Posterior vena cava (tissue), 2 donors: ENCODE measurements at places on chromosomes 5 and 9. TPM values are rescaled to one million over a fixed set of nuclear protein-coding genes. Genes with fewer than 3 reads are reported as not detected.

ADCY2 gene
- total RNA-seq = 15.1 TPM

GFI1B gene
- not detected for total RNA-seq

- DNase-seq = no peak
Observed at GRCh38 chr5:23235246-23235645, 272.2 kb upstream of the PRDM9 start.

- no peak for DNase-seq
Observed at GRCh38 chr5:152356506-152356905, 48.6 kb downstream of the NMUR2 start.

DNA sequence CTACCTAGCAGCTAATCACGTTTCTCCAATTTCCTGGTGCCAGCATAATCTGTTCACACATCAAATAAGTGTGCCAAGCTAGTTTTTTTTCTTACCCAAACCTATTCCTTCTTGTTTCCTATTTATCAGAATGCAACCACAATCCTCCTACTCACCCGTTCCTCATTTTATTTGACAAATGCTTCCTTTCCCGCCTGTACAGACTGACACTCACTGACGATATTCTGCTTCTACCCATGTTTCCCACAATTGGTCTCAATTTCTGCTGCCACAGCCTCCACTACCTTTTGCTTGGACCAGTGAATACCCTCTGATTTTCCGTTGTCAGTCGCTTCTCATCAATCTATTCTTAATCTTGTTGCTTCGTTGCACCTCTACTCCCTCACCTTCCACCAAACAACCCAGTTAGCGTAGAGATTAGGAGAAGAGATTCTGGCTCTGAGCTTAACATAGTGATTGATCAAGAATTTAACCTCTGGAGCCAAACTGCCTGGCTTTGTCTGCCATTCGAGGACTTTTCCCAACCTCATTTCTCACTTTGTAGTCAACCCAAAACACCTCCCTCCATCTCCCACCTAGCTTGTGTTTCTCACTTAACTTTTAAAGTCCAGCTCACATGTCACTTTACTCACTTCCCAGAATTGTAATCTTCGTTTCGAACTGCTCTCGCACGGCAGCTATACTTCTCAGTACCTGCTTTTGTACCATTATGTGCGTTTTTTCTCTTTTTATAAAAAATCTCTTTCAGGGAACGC lies 729 bp upstream of the TMEM38B start:
- no peak for DNase-seq

DNA sequence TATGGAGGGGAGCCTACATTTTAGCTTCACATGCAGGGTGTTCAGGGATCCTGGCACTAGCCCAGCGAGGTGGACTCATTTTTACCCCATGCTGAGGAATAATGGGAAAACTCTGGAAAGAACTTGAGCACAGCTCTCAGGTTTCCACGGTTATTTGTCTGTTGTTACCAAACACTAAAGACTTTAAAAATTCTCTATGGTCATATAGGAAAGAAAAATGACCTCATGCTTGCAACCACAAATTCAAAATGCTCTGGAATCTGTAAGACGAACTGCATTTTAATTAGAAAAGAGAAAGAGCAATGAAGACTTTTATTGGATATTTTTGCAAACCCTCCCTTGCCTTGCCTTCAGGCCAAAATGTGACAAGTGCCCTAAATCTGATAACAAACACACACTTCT lies 606.9 kb downstream of the EBF1 start:
- no peak for DNase-seq

RMRP gene
- total RNA-seq = 18,238 TPM

DNA sequence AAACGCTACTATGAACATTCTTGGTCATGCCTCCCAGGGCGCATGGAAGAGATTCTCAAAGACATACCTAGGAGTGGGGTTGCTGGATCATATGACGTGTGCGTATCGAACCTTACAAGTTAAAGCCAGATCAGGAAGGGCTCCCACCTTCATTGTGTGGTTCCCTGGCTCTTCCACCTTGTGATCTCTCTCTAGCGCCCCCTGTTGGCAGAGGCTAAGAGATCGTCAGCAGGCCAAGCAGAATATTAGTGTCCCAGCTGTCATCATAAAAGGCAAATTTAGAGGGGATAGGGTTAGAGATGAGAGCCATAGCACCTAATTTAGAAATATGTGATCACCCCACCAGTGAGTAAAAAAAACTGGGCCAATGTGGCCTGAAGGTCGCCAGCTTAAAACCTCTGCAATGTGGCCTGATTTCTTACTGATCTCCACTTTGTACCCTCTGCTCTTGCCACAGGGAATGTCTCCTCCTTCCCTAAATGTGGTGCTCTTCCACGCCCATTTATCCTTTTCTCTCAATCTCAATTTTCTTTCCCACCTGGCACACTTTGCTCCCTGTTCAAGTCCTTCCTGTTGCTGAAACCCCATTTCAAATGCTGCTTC lies 91.7 kb upstream of the SHB start:
- DNase-seq = peak; percentile 83

BDP1 gene
- 30.8 TPM for total RNA-seq

DNA sequence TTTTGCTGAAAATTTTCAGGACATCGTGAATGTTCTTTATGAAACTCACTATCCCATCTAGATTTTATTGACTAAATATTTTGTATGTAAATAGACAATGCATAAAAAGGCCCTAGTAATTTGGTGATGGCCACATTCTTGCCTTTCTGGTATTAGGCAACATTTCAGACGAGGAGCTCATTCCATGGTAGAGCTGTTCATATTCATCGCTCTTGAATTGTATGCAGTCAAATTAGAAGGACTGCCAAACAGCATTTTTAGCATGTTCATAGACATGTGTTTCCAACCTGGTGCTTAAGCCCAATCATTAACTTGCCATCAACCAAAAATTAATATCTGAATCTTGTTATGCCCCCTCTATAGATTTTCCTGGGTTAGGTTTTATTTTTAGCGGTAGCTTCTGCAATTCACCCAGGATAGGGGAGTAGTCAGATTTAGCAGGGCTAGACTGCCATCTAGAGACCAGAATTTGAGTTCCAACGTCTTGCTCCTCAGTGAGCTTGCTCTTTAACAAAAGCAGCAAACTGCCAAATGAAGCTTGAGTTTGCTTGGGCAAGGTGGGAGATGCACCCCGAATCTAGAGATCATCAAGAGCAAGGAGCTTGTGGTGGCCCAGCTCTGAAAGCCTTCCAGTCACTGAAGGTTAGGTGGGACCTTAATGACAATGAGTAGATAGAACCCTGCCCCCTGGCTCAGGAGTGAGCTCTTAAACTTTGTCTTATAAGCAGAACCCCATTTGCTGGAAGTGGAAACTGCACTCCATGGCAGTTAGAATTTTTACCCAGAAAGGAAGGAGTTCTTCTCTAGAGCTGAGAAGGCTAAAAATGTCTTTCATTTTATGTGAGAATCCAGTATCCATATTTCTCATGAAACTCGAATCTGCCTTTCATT lies 456.2 kb downstream of the RASEF start:
- DNase-seq = no peak

DNA sequence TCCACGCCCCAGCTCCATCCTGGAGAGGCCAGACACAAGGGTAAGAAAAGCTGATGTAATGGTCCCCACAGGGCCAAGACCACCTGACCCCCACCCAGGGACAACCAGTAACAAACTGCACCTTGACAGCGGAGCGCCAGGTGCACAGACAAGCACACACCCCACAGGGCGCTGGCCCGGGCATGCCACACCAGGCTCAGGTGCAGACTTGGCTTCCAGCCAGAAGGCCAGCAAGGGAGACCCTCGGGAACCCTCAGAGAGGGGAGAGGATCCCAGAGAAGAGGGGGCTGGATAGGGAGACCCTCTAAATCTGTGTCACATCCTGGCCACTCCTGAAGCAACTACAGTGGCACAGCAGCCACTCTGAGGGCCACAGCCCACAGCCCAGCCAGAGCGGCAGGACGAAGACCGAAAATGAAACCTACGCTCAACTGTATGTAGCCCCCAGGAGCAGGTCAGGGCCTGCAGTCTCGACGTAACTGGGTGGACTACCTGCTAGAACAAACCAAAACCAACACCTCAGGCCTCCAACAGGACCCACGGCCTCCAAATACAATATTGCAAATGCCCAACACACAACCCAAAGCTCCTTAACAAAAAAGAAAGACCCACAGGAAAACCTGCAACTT lies 18.5 kb downstream of the CAMSAP1 start:
- DNase-seq = no peak

DNA sequence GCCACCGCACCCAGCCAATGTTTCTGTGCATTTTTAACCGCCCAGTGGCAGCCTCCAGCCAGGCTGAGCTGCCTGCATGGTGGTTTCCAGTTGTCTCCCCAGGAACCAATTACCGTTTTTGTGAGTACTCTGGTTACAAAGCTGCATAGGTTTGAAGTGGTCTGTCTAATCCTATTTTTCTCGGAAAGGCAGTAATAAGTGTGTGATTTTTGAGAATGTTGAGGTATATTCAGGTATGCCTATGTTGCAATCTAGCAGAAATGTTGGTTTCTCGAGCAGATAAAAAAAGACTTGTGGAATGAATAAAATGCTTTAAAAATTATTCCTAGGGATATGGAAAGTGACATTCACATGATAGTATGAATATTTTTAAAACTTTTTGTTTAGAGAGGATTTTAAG lies 41.5 kb upstream of the ANKH start:
- no peak for DNase-seq

IARS1 gene
- 87.1 TPM for total RNA-seq

DNA sequence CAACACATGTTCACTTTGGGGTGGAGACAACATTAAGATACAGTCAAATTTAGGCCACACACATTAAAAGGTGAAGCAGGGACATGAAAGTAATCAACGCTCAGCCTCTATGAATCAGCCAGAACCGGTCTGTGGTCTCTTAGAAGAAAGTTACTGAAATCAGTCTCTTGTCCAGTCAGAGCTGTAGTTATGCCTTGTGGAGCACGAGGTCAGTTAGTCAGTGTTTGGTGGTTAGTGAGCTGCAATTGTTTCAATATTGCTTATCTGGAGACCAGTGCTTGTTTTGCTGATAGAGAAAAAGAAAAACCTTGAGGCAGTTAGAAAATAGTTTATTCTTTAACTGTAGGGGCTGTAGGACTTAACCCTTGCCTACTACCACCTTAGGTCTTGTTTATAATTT lies 157.8 kb upstream of the RASEF start:
- DNase-seq = no peak

GRCh38 chr5:68419637-68420452 lies 204.3 kb downstream of the PIK3R1 start:
- DNase-seq = no peak

DNA sequence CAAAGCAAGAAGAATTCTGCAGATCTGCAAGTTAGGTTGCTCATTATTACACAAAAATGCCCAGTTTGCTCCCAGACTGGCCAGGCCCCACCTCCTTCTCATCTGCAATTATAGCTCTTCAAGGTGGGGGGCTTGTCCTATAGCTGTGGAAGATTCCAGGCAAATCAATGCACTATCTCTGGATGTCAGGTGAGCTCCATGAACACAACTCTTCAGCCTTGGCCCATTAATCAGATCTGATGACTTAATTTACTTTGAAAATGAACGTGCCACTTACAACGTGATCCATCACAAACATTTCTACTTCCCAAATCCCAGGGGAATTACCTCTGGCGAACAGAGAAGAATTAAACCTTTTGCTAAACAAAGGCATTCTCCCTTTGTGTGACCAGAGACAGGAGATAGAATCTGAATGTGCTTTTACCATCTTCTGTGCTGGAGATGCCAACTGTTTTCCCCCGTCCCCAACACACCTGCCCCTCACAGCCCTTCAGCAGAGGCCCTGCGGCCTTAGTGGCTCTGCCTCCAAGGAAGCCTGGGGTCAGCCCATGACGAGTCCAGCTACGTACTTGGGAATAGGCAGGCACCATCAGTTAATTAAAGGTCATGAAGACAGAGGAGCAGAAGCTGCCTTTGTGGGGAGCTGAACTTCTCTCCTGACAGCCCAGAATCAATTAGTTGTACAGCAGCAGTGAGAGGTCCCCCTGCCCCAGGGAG lies 60.5 kb downstream of the SNX18 start:
- no peak for DNase-seq

DNA sequence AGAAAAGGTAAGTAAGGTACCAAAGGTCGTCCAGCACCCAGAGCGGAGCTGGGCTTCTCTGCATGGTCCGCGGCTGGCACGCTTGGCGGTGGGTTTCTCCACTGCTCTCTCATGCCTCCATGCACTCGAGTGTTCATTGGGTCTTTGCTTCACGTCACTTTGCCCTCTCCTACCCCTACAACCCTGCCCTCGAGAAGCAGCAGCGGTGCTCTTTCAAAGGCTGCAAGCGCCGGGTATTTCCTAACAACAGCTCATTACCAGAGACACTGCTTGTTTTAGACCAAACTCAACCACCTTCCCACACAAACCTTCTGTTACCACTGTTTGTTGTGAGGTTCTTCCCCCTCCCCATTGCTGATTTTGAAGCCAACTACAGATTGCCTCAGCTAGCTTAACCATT lies 21.5 kb upstream of the ZBTB34 start:
- no peak for DNase-seq

SPAAR gene
- total RNA-seq = 2.5 TPM

DNA sequence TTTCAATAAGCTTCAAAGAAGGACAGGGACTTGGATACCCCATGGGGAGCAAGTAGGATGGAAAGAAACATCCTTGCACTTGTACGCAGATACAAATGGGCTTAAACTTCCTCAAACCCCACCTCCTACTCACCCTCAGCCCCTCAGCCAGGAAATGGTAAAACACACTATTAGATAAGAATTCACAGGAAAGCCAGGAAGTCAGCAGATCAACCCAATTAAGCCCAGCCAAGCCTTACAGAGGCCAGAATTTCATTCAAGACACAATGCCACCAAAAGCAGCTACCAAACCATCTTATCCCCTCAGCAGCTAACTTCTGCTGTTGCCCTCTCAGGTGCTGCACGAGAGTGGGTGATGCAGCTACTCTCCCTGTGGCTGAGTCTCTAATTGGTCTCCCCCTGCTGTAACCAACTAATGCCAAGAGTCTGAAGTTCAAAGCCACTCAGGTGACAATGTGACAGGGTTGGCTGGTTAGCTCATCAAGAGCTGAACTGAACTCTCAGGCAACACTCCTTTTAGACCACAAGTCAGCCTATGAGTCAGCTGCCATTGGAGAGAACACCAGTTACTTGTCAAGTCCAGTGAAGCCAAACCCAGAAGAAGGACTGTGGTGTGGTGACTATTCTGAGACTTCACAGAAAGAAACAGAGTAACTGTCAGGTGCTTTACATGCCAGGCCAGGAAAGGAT lies 201.9 kb downstream of the ZNF608 start:
- DNase-seq = no peak

- peak; percentile 44 for DNase-seq
Observed at GRCh38 chr9:122402403-122402871, 31.6 kb downstream of the PTGS1 start.

GRCh38 chr5:135036405-135036804 lies 2.4 kb upstream of the PITX1 start:
- DNase-seq = no peak

DNA sequence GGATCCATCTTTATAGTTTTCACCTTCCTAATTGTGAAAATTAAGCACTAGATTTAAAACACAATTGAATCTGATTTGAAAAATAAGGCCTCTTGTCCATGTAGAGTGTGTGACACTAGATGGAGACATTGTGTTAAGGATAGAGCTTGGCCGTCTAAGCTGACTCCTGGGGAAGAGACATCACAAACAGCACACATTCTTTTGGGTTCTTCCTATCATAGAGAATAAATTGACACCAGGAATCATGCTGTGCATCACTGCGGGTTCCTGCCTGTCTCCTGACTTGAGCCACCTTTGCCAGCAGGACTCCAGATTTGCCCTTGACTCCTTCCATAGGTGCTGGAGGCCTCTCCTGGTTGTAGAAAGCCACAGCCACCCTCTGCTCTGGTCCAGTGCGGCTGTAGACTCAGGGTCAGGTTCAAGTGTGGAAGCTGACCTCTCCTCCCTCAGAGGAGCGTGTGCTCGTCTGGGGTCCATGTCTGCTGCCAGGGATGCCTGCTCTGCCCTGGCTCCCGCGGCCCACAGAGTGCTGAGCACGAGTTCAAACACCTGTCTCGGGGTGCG lies 11.2 kb downstream of the ROPN1L start:
- no peak for DNase-seq
